ENCODE measurements at places on chromosomes 2 and 18.

GRCh38 chr2:148888003-148888501, 13.0 kb downstream of the KIF5C start:
- no peak for DNase-seq

DNA sequence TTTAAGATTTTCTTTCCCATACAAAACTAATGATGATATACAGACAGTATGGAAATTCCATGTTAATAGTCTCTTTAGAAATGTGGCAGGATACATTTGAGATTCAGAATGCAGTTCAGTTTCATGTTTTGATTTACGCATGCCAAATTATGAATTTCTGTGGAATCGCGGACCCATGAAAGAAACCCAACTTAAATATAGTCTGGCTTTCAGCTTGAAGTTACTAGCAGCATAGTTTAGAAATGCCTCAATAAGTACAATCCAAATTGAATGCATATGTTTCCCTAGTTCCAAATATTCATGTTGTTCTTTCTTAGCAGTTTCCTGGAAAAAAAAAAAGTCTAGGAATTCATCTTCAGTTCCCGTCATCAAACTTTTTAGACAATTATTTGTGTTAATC, 164.1 kb upstream of the RASGRP3 start:
- DNase-seq = no peak

GRCh38 chr2:145065342-145065741, 545.4 kb upstream of the ZEB2 start:
- no peak for DNase-seq

DNA sequence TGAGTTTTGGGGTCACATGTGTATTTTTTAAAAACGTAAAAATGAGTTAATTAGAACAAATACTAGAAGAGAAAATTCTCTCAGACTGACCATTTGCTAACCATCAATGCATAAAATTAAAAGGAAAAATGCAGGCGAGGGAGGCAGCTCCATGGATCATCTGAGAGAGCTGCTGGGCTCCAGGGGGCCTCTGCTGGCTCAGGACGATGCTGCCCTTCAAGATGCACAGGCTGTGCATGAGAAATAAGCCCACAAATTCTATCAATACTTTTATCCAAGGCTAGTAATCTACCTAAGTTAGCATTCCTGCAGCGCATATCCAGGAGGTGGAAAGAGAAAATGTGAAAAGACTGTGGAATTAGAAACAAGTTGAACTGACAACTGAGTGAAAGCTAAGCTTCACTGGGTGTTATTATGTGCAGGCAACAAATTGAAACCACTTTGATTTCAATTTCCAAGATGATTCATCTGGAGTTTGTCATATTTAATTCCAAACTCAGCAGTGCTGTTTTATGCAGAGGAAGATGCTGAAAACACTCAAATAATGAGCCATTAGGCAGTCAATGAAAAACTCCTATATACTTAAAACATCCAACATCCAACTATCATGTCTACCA, 261.1 kb downstream of the NBAS start:
- DNase-seq = peak; percentile 9

- no peak for DNase-seq
Observed at GRCh38 chr2:232888099-232888836, 18.2 kb downstream of the SNORC start.

GRCh38 chr2:132484144-132484543, 67.5 kb downstream of the GPR39 start:
- DNase-seq = no peak

- no peak for DNase-seq
Observed at GRCh38 chr2:149427387-149427786, 97.0 kb downstream of the LYPD6 start.

- no peak for DNase-seq
Observed at GRCh38 chr2:120403261-120403660, 57.3 kb downstream of the INHBB start.

DNA sequence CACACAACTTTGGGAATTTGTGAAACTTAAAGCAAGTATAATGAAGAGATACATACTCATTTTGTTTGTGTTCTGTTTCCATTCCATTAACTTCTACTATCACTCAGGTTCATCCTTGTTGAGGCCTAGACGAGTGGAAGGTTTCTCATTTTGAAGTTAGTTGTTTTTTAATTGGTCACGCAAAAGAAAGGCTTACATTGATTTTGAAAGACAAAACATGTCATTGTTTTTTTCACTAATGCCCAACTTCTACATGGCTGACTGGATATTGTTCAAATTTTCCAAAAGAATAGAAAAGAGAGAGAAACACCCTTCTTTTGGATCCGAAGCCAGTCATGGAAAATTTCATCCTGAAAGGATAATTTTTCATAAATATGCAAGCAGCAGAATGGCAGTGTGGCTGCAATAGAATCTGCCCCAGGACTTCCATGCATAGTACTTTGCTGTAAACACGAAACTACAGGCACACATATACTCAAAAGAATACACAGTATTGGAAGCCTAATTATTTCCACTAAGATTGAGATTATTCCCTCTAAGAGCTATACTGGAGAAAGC, 27.4 kb downstream of the PRKCE start:
- no peak for DNase-seq

- DNase-seq = no peak
Observed at GRCh38 chr2:161017780-161018470, 142.3 kb upstream of the TANK start.

DNA sequence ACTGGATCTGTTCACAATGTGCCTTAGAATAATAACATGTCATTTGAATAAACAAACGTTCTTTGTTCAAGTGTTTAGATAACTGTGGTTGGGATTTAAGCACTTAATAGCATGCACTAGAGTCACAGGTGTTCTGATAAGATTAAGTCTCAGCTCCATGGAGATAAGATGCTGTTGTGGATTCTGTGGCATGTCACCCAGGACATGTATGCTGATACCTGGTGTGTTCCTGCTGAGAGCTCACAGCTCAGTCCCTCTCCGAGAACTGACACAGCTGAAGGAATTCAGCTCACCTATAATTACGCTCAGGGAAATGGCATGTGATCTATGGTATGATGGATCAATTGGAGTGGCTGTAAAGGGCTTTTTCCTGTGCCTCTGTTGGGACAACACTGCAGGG, 75.4 kb upstream of the ST6GAL2 start:
- DNase-seq = no peak

DNA sequence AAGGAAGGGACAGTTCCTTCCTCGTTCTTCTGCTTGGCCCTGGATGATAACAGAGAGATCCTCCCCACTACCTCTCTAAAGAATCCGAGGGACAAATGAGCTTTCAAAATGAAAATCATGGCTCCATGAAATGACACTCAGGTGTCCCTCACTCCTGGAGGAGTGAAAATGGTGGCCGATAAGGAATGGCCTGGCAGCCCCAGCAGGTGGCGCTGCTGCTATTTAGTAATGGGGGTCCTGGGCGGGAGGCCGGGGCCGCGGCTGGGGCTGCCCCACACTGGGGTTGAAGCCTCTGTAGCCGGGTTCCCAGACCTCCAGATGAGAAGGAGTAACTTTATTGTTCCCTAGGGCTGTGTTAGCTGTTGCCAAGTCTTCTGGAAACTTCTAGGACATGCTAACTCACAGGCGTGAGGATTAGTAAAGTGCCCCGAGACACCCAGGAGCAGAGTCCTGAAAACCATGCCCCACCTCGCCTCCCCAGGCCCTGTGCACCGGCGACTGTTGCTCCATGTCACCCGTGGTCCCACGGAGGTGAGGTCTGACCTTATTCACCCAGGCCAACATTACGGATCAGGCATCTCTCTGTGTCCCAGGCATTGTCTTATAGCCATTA, 138.0 kb downstream of the CTIF start:
- no peak for DNase-seq

GRCh38 chr2:216222650-216223352, 113.7 kb downstream of the XRCC5 start:
- no peak for DNase-seq

DNA sequence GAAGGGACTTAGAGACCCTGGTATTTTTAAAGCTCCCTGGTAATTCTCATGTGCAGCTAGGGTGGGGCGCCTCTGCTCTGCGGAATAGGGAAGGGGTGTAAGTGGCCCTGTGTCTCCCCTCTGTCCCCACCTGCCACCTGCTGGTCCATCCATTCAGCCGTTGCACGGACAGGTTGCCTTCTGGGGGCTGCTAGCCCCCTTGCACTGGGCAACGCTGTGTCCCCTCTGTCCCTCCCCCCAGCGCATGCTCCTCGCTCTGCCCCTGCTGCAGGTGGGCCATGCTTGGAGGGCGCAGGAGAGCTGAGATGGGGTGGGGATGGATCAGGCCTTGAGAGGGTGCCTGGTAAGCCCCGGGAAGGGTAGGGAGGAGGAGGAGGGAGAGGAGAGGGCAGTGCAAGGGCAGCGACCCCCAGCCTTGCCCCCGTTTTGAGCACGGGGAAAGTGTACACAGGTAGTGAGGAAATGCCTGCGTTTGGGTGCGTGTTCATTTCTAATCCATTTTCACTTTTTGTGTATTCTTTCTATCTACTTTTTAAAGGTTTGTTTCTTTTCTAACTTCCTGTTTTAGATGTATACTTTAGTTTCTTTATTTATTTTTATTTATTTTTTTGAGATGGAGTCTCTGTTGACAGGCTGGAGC, 23.9 kb downstream of the RRM2 start:
- no peak for DNase-seq

DNA sequence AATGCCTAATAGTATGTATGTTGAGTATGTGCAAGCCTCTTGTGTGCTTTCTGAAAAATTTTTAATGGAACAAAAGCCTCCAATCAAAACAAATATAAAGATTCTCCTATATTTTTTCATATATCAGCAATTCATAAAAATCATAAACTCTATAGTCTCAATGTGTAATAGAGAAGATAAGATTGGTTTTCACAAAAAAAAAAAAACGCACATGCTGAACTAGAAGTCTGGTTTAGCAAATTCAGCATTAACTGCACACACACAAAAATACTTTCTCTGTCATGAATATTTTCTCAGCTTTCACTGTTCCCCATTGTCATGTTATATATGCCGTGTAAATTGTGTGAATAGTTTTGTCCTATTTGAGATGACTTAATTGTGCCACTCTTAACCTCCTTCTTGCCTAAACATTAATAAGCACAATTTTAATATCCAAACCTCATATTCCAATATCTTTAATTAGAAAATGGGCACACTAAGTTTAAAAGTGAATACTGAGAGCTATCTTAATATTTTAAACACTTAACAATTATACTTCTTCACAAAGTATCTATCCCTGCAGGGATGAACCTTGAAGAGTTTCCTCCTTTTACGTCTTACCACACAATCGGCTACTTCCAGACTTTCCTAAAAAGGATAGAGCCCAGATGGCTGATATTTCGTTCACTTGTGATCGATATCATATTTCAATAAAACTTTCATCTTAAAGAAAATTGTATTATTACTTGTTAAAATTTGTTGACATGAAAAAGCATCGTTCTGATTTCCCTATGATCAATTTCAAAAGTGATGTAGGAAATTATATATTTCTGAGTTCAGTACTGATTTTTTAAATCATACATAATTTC, 242.7 kb downstream of the TCF4 start:
- no peak for DNase-seq

DNA sequence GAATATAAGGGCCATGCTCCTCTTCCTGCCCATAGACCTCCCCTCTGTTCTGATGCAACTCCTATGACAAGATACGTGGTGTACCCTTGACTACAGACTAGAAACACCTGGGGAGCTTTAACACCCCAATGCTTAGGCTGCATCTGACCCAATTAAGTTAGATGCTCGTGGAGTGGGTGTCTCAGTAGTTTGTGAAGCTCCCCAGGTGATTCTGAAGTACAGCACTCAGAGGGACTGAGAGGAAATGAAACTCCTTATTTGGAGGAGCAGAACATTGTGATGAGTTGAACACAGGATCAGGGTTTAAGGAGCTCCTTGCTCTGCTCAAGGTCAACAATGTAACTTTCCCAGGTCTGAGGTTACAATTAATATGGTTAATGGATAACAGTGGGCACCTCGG, 80.3 kb upstream of the TTC39C start:
- DNase-seq = no peak

- DNase-seq = peak; percentile 3
Observed at GRCh38 chr2:94982675-94983074, 42.8 kb upstream of the MAL start.

DNA sequence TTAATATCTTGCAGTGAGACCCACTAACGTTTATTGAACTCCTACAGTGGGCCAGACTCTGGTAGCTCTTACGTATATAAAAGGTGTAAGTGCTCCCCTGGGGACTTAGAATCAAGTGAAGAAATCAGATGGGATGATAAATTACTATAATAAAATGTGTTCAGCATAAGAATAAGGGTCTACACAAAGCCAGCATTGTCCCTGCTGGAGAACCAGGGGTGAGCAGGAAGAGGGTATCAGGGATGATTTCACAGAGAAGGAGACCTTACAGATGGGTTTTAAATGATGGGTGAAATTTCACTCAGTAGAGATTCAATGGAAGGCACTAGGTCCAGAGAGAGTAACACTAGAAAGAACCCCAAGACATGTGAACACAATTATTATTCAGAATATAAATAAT, 20.7 kb downstream of the NRXN1 start:
- DNase-seq = no peak

GRCh38 chr2:41941831-41942230, 106.0 kb upstream of the PKDCC start:
- DNase-seq = no peak

DNA sequence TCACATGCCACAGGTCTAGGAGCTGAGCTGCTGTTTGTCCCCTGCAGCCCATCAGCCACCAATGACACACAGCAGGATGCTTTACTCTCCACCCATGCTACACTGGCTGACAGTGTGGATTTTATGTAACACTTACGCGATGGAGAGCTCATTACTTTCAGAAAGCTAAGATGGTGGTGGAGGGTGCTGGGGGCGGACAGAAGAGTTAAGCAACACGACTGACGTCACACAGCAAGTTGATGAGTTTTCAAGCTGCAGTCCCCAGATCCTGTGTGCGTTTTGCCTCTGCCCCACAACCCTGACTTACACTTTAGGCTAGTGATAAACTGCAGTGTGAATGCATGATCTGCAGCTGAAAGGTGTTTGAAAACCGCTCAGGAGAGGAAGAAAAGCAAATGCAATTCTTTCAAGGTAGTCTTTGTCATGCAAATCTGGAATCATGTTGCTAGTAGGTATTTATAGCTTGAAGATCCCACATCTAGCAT, 42.4 kb downstream of the MRPS5 start:
- peak; percentile 7 for DNase-seq

DNA sequence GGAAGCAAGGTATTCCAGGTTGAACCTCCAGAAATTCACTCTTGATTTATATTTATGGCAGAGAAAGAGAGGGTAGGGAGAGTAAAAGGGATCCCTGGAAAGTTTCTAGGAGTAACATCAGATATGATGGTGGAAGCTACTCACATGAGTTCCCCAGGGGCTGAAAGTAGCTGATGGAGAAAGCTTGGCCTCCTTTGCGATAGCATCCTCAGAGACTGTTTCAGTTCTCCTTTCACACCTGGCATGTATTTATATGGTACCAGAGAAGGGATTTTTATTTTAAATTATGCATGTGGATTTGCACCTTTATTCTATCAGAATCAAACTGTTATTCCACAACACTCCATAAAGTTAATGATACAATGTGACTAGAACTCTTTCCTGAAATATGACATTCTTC, 126.3 kb upstream of the OSR1 start:
- no peak for DNase-seq

DNA sequence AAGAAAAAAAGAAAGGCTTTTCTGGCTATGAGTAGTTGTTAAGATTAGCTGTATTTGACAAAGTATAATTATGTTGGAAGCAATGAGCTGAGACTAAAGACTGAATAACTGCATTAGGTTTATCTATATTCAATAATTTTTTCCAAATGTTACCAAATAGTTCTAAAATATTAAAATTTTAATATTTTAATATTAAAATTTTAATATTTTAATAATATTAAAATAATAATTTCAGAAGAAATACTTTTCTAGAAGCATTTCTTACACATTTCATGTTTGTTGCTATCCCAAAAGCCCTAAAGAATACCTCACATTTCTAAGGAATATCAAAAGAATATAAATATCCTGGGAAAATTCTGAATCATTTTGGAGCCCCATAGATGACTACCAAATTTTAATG, 74.7 kb downstream of the LRP2 start:
- no peak for DNase-seq
